ENCODE measurements at places on chromosomes 13 and 19.

DNA sequence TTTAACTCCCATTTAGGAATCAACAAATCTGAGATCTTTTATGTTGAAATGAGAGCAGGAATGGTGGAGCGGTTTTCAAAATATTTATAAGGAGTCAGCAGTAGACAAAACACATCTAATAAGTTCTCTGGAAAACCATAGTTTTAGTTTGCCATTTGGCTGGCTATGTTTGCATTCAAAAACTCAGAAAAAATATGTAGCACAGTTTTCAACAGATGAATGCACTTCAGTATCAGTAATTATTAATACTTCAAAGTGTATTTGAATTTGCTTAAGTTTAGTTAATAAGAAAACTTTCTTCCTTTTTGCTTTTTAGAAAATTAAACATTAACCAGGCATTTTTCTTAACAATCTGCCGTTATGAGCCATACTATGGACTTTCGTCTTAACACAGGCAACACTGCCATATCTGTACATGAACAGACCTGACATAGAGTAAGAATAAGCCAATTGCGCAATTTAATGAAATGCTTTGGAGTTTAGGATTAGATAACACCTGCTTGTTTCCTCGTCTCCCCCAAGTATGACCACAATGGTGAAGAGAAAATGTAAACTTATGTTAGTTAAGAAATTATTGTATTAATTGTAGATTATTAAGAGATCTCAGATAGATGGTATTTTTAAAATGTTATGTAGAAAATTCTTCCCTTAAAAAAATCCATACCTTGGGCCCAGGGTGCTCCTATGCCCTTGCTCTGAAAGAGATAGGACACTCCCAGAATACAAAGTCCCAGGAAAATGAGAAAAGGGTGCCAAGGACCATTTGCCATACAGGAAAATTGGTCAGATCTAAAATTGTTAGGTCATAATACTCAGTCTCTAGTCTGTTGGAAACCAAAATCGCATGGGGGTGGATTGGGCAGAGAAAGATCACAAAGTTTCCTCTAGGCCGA is 552.3 kb upstream of the ARGLU1 start:
- DNase-seq: no peak

GRCh38 chr19:29596885-29597525 is 9.1 kb upstream of the POP4 start:
- DNase-seq: no peak

DNA sequence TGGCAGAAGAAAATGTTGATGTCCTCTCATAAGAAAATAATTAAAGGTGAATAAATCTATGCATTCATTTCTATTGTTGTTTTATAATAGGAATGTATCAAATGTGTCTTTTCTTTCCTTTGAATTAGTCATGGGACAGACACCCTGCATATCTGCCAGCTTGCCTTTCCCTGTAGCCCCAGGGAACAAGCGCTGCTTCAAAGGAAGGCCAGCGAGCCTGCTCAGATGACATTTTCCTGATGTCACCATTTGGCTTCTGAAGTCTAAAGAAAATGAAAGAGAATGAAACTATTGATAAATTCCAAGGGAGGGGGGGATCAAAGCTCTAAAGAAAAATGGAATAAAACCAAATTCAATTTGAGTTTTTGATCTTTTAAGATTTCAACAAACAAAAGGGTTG is 574.8 kb downstream of the IRS2 start:
- peak; percentile 87 for DNase-seq

DNA sequence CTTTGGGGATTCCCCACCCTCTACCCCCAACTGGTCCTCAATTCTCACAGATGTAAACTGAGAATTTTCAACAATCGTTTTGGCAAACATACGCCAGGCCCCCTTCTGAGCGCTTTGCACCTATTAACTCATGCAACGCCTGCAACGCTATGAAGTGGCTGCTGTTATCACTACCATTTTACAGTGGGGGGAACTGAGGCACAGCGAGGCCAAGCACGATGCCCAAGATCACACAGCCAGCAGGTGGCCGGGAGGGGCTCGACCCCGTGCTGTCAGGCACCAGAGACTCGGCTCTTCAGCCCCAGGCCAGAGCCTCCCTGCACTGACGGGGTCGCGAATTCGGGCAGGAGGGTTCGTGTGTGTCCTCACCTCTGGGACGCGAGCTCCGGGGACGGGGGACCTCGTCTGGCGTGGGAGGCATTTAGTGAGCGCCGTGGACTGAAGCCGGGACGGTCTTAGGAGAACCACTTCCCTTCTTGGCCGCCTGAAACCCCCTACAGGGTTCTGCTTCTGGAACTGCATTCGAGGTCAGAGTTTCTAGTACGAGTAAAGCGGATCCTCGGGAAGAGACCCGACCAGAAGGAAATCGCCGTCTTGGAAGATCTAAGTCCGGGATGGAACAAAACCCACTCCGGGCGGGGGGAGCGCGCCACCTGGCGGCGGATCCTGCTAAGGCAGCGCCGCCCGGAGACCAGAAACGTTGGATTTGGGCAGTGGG is 21.0 kb downstream of the ZNF114 start:
- DNase-seq: no peak

DNA sequence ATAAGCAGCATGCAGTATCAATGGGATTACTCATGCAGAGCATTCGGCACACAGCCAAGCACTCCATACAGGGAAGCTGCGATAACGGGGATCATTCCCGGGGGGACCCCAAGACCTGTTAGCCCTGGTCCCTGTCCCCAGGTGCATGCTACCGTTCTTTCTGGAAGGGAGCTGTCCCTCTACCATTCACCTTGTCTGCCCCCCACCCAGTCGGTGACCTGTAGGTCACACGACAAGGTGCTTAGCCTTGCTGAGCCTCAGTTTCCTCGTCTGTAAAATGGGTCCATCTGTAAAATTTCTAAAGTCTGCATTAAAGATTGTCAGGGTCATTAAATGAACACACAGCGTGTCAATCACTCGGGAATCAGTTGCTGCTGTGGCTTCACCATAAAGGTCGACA is 6.8 kb upstream of the ACP7 start:
- no peak for DNase-seq

- DNase-seq: no peak
Measured at GRCh38 chr13:33757713-33758112, 60.2 kb upstream of the RFC3 start.

DNA sequence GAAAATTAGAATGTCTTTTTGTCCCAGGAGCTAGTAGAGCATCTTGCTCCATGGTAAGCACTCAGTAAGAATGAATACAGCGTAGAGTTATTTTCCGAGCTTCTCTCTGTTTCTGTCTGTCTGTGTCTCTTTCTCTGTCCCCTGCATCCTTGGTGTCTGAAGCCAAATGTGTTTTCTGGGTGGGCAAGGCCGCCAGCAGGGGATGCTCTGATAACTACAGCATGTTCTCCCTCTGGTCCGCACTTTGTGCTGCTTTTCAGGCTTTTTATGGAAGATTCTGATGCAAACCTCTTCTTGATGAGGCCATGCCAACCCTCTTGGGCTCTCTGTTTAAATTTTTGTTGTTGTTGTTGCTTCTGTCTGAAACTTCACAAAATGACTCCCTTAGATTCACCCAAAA is 142.8 kb upstream of the UBL3 start:
- no peak for DNase-seq

GRCh38 chr19:2108251-2109016 is 11.7 kb downstream of the IZUMO4 start:
- no peak for DNase-seq

DNA sequence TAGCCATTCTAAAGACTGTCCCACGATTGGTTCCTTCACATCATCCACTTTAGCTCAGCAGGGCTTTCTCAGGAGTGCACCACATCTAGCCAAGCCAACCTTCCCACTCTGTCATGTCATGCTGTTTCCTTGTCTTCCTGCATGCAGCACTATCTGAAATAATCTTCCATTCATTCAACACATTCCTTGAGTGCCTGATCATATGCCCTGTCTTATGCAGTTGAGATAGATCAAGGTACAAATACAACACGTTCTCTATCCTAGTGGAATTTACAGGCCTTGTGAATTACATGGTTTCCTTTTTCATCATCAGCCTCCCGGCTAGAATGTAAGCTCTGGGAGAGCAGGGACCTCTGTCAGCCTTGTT is 6.8 kb upstream of the MRPS31 start:
- no peak for DNase-seq

- DNase-seq: no peak
Measured at GRCh38 chr13:47675871-47676270, 325.2 kb downstream of the SUCLA2 start.

- DNase-seq: peak; percentile 55
Measured at GRCh38 chr13:51793570-51794271, 10.2 kb downstream of the DHRS12 start.

- DNase-seq: no peak
Measured at GRCh38 chr13:109126891-109127641, 497.7 kb downstream of the MYO16 start.

All from HCT116 (cell line).